ENCODE measurements at places on chromosomes 11 and 22.

DNA sequence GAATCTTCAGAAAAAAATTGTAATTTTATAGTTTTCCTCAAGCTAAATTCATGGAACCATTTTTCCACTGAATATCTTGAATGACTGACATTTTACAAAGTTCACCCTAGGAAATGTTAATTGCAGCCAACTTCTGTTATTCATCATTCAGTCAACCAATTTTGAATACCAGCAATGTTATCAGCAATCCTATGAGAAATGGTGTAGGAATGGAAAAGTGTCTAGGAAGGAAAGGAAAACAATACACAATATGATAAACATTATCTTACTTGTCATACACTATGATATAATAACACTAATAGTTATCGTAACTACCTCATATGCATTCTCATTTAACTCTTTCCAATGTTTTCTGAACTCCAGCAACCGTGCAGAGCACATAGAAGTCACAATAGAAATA is 790.5 kb upstream of the LRRC4C start:
- no peak for DNase-seq

DNA sequence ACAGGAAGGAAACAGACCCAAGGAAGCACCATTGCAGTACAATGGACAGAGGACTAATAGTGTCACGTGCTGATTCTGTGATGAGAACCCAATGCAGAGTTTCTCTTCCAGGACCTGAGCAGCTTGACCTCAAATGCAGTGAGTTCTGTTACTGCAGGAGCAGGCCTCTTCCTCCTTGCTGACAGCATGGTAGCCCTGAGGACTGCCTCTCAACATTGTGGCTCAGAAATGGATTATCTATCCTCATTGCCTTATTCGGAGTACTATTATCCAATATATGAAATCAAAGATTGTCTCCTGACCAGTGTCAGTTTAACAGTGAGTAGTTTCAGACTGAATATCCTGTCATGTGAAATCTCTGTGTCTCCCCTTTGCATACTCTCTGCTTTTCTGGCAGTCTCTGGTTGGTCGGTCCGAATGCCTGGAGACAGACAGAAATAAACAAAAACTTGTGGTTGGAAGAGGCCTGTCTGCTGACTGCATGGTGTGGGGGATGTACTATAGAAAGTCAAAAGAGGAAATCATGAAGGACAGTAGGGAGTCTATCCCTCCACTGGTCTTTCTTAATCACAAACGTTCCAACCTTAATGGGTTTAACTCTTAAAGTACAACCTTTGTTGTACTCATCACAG is 6.9 kb upstream of the MS4A14 start:
- DNase-seq = no peak

GRCh38 chr11:96704847-96705246 is 315.0 kb downstream of the JRKL start:
- DNase-seq = no peak

- DNase-seq = no peak
These were observed 62.7 kb downstream of the LDLRAD3 start for GRCh38 chr11:36006556-36006955.

- no peak for DNase-seq
These were observed 4.8 kb upstream of the SUN2 start for GRCh38 chr22:38760477-38761201.

DNA sequence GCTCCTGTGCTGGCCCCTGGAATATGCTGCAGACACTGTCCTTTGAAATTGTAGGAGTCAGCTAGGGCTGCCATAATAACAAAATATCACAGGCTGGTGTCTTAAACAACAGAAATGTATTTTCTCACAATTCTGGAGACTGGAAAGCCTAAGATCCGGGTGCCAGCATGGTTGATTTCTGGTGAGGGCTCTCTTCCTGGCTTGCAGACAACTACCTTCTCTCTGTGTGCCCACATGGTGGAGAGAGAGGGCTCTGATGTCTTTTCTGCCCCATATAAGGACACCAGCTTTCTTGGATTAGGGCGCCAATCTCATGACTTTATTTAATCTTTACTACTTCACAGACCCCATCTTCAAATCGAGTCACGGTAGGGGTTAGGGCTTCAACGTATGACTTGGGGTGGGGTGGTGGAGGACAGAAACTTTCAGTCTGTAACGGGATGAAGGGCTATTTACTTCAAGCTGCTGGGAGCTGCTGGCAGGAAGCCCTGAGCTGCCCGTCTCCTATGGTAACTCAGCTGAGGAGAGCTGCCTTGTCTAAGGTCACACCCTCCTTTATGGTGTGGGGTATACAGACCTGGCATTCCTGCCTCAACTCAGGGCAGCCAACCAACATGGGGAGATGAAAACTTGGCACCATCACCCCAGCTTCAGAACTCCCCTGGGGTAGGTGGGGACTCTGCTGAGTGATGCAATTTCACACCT is 142.9 kb upstream of the ZBED5 start:
- no peak for DNase-seq

GRCh38 chr11:70027451-70027850 is 50.7 kb upstream of the ANO1 start:
- DNase-seq = no peak

DNA sequence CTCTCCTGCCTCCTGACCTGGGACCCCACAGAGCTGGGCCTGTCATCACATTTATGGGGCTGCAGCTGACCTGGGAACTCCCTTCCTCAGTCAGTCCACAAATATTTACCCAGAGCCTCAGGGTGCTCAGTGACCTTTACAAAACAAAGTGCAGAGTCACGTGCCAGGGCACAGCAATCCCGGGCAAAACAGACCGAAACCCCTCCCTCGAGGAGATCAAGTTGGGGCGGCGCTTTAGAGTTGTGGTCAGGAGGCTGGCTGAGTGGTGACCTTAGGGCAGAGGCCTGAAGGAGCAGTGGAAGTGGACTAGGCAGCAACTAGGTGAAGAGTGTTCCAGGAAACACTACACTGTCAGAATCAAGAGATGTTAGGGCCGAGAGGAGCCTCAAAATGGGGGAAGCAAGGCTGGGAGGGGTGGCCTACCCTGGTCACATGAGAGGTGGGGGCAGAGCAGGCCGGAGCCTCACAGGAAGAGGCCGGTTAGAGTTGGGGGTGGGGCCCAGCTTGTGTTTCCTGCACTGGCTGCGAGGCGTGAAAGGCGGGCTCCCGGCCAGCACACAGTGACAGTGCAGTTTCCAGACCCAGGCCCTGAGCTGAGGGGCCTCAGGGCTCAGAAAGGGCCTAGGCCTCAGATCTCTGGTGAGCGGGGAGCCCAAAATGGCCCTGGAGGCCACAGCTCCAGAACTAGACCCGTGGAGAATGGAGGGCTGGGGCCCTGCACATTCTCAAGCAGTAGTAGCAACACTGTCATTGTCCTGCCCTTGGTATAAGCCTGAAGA is 3.7 kb upstream of the NEAT1 start:
- peak; percentile 50 for DNase-seq

DNA sequence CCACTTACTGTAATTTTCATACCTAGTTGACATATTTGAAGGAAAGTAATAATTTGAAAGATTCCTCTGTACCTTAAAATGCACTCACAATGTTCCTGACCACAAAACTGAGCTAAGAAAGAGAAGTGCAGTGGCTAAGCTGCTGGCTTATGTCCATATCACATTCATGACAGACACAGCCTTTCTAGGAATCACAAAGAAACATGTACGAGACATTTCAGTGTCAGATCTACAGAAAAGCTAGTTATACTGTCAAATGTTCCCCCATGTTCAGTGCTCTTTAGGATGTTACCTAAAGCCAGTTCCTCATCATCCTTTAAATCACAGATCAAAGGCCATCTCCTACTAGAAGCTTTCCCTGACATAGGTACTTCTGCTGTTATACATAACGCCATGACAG is 142.2 kb upstream of the C11orf58 start:
- DNase-seq = no peak
